Activated CD4-positive, alpha-beta T cell treated with anti-CD3 and anti-CD28 coated beads for 1 hour (primary cell): ENCODE measurements at places on chromosomes 3 and 15.

DNA sequence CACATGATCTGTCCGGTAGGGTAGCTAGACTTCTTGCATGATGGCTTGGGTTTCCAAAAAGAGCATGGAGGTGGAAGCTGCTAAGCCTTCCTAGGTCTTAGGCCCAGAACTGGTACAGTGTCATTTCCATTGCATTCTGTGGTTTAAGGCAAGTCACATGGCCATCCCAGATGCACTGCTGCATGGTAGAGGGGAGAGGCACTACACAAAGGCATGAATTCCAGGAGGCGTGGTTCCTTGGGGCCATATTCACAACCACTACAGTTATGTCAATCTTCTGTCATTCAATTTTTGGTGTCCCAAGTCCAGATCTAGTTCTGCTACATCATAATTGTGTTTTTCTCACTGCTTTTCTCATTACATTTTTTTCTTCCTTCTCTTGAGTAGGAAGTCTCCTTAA lies 122.2 kb upstream of the CHRM5 start:
- no peak for DNase-seq

GRCh38 chr3:161657786-161658185 lies 161.2 kb downstream of the OTOL1 start:
- DNase-seq = no peak

DNA sequence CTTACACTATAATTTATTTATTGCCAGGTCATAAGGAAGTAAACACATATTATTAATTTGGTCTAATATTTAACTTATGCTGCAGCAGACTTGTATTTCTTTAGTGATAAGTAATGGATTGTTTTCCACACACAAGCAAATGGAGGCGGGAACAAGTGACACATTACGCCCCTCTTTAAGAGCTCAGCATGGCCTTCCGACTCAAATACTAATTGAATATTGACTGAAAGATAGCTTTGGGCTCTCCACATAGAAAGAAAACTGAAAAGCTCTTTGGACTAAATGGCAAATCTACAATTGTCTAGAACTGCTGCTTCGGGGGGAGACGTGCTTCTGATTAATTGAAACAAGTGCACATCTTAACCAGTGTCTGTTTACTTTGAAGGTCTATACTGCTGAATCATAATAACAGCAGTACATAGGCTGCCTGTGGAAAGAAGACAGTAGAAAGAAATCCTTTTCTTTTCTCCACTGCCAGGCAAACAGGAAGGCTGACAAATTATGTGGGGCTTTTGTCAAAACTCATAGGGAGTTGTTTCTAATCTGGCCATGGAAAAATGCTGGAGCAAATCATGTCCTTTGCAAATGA lies 15.9 kb downstream of the CADPS start:
- DNase-seq = no peak

- DNase-seq = no peak
These were observed 26.4 kb upstream of the DOCK3 start for GRCh38 chr3:50648313-50648712.

GRCh38 chr15:22868928-22869327 lies 30.5 kb downstream of the NIPA2 start:
- no peak for DNase-seq

GRCh38 chr15:35505141-35505540 lies 40.8 kb downstream of the DPH6 start:
- DNase-seq = no peak
